ENCODE measurements at places on chromosomes 2 and 18.

- no peak for DNase-seq
These were observed 76.0 kb downstream of the MEX3C start for GRCh38 chr18:51121597-51121857.

DNA sequence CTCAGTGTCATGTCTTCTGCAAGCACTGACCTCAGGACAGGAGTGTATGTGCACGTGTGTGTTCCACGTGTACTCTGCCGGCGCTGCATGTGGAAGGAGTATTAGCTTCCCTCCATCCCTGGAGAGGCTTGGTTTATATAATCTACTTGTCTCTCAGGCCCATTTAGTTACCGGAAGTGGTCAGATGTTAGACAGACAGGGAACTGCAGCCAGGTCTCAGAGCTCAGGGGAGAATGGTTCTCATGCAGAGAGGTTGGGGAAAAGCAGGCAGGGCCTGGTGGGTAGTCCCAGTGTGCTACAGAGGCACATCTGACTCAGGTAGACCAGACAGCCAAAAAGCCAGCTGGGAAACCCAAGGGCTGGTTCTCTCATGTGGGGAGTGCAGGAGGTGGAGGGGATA, 167.9 kb downstream of the CTIF start:
- no peak for DNase-seq

DNA sequence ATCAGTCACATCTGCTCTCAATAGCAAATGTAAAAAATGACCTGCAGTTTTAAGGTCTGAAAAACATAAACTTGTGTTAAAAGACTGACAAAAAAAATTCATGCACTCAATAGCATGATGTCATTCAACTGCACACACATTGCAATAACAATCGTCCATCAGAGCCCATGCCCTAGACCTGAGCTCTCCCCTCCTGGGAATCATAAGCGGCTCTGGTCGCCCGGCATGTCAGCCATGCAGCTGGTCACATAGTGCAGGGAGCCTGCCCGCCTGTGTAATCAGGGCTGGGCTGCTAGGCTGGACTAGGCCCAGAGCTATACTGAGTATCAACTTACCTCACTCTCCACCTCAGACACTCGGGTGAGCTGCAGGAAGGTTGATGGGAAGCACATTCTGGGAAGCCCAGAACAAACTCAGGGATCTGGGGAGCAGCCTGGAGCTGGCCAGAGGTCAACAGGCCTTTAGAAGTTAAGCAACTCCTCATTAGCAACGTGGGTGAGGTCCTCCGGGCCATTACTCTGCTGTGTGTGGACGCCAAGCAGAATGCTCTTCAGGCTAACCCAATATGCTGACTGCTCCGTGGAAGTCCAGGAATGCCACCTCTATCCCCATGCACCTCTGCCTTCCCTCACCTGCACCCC, 165.5 kb downstream of the TTC32 start:
- DNase-seq = no peak

DNA sequence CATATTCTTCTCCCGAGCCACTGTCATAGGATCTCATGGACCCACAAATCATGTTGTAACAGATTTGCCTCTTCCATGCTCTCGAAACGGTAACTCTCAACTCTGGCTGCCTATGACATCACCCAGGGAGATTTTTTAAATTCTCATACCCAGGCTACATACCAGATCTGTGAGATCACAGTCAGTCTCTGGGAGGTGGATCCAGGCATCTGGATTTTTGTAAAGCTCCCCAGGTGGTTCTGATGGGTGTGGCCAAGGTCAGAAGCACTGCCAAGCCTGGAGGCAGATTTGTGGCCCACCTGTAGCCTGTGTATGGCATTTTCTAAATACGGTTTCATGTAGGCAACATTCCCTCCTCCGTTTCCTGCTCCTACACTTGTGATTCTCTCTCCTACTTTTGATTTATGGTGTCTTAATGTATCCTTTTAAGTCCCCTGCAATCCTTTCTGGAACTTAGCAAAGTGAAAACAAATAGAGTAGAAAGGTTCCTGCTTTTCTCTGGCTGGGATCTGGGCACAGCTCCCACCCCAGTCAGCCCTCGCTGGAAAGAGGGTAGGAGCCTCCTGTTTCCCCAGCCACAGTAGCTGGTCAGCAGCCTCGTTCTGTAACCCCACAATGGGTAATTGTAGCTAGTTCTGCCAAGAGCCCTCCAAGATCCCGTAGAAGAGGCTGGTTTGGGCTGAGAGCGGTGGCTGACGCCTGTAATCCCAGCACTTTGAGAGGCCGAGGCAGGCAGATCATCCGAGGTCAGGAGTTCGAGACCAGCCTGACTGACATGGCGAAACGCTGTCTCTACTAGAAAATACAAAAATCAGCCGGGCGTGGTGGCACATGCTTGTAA, 96.2 kb downstream of the KLHL29 start:
- peak; percentile 78 for DNase-seq

DNA sequence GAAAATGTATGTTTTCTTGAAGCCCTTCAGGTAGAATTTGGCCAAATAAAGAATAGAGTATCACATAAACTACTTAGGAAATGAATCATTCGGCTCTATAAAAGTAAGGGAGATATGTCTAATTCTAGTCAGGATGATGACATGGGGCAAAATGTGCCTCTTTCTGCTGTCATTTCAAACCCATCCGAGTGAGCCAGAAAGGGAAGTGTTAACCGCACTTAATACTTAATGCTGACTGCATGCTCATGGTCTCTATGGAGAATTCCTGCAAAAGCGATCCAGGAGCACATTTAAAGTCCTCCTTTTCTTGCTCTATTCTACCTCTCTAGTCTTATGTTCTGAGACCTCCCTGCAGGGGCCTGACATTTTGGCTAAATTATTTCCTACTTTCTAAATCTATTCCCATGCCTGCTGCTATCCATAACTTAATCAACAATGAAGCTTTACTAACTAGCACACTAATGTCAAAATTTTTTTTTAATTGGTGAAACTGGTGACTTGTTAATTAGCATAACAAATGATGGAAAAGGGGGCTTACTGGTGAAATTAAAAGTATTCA, 127.4 kb downstream of the CDC42EP3 start:
- DNase-seq = no peak

- no peak for DNase-seq
These were observed 23.8 kb upstream of the PTMA start for GRCh38 chr2:231684314-231685223.

GRCh38 chr18:40987581-40987980, 967.5 kb upstream of the PIK3C3 start:
- no peak for DNase-seq

DNA sequence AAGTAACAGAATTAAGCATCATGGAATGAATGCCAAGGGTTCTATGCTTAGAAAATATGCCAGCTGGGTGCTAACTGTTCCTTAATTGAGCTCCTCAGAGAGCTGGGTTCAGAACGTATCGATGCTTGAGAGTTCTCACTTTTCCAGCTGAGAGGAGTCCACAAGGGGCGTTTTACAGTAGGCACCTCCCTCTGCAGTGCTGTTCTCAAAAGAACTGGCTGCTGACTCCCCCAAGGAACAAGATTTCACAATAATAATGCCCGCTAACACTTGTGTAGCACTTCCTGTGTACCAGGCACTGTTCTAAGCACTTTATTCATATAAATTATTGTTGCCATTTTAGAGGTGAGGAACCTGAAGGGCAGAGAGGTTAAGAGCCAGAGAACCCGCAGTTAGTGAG, 18.1 kb upstream of the TMEM237 start:
- peak; percentile 33 for DNase-seq

DNA sequence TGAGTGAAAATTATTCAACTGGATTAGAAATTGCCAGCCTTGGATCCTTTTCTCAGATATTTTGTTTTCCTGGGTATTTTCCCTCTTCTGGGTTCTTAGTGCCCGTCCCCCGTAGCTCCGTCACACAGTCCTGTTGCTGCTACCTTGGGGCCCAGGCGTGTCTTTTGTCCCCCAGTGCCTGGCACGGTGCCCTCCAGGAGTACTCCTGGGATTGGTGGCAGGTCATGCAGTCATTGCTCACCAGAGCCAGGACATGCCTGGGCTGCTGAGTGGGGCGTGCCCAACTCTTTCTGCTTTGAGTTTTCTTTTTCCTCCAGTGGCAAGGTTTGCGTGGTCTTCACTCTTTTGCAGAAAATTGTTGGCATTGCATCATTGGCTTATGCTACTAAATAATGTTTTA, 275.2 kb downstream of the AGAP1 start:
- DNase-seq = no peak

DNA sequence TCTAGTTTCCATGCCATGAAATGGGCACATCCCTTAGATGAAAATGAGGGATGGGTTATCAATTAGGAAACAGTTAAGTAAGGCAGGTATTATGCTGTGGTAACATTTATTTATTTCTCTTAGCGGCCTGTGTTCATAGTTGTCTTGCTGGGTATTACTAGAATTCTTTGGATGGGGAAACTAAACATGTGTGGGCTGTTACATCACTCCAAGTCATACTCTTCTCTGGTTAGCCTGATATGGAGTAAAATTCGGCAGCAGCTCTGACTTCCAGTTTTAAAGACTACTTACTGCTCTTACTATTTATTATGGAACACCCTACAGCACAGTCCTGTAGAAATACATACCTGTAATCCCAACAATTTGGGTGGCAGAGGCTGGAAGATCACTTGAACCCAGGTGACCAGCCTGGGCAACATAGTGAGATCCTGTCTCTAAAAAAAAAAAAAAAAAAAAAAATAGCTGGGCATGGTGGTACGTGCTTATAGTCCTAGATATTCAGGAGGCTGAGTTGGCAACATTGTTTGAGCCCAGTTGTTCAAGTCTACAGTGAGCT, 33.1 kb upstream of the RASGRP3 start:
- peak; percentile 49 for DNase-seq

DNA sequence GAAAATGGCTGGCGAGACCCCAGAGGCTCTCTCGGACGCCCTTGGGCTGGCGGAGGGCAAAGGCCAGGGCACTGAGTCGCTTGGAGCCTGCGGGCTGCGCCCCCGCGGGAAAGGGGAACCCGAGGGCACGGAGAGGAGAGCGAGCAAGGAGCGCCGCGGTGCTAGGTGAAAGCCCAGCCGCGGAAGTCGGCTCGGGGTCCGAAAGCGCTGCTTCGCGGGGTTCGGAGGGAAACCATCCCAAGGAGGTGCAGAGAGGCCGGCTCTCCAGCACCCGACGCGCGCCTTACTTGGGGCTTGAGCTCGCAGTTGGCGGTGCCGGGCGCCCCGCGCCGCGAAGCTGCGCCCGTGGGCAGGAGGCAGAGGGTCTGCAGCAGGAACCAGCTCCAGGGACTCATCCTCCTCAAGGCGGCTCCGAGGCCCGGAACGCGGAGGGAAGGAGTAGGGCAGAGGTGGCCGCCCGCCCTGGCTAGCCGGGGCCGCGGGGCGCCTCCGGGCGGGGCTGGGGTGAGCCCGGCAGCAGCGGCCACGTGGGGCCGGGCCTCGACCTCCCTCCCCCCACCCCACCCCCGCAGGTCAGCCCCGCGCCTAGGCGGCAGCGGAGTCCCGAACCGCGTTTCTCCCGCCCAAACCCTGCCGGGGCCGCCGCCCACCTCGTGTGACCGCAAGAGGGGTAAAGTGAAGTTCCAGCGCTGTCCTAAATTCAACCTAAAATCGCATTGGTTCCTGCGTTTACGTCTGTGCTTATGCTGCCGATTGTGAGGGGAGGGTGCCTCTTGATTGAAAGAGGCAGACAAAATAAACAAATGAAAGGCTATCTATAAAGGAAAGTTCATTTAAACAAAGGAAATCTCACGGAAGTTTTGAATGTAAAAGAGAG, at the start of gene TRABD2A:
TSS of gene TRABD2A (minus strand) at position 440 of the 877 bp plus-strand sequence. CDS start at position 395, 45 bp downstream.
- no peak for DNase-seq

GRCh38 chr2:41903474-41904135, 144.2 kb upstream of the PKDCC start:
- no peak for DNase-seq

DNA sequence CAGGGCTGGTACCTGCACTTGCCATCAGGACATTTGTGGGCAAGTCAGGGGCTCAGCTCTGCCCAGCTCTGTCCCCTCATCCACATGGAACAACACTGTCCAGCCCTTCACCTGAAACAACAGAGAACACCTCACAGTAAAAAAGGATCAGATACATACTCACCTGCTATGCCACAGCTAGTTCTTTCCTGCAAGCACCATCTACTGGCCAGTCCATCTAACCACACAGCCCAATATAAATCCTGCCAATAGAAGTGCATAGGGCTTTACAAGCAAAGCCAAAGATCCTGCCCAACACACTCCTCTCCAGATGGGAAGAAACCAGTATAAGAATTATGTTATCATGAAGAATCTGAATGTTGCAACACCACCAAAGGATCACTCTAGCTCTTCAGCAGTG, 52.2 kb upstream of the GALNT13 start:
- no peak for DNase-seq

- DNase-seq = no peak
These were observed 87.0 kb downstream of the HDAC4 start for GRCh38 chr2:239313776-239314175.

GRCh38 chr2:150528861-150529801, 41.7 kb upstream of the RND3 start:
- peak; percentile 80 for DNase-seq

DNA sequence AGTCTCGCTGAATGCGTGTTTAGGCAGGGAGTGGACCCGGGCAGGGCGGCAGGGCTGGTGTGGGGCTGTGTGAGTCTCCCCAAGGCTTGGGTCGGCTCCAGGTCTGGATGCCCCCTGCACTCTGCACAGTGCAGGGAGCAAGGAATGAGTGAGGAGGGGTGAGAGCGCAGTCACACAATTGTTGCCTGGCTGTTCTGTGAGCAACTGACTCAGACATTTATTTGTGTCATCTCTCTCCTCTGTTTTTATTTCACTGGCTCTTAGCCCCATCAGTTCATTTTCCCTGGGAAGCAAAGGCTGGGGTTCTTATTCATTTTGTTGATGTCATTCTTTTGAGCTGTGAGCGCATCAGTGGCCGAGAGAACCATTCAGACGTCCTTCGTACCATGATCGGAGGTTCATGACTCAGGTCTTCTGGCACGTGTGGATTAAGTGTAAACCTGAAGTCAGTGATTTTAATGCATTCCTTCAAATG, 61.1 kb downstream of the GATA6 start:
- DNase-seq = peak; percentile 80

GRCh38 chr2:178419123-178419522, 31.9 kb downstream of the PRKRA start:
- peak; percentile 59 for DNase-seq

DNA sequence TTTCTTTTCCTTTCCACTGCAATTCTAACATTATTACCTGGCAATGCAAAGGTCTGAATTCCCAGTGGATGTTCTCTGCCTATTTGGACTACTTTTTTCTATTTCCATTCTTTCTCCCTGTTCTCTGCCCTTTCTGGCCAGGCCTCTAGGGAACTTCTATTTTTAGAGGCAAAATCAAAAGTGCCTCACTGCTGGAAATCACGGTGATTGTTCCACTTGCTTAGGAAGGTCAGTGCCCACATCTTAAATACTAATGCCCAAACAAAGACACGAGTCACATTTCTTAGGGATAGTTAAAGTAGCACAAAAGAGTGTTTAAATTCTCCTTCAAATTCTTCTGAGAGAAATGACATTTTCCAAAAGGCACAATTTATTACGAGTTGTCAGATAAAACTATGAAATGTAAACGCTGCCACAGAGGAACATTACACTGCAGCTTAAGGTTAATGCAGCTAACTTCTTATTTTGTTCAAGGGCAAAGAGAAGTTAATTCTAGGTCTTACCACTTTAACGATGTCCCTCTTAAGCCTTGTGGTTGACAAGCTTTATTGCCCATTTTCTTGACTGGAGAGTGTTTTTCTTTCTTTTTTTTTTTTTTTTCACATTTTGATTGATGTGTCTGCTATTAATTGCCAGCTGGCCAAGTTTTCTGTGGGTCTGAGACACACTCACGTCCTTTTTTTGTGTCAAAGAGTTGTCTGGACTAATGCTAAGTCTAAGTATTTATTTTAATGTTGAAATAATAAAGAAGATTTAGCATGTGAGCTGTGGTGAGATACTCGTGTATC, 34.7 kb downstream of the ST6GAL2 start:
- no peak for DNase-seq

GRCh38 chr2:75527676-75528075, 33.1 kb downstream of the EVA1A start:
- DNase-seq = no peak

- no peak for DNase-seq
These were observed 24.4 kb upstream of the TMEM182 start for GRCh38 chr2:102737431-102737830.
